T follicular helper cell (primary cell): ENCODE measurements at places on chromosomes 12 and 14.
A peak's percentile ranks its signal among the peaks of the same experiment; 100 is the strongest.

- DNase-seq: no peak
These were observed 83.2 kb downstream of the KNTC1 start for GRCh38 chr12:122610207-122610606.

DNA sequence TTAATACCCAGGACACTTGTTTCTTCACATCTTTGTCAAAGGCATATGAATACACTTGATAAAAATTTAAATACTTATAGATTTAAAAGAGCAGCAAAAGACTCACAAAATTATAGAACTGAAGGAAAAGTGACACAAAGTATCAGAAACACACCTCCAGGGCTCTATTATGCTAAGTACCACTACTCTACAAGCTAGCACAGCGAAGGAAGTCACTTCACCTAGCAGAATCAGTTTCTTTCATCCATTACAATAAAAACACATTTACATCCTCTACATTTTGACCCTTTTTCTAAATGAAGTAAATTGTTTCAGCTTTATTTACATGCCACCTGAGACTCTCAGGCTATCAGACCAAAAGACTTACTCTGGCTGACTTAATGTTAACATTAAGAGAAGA lies 26.6 kb upstream of the PTPRB start:
- no peak for DNase-seq

DNA sequence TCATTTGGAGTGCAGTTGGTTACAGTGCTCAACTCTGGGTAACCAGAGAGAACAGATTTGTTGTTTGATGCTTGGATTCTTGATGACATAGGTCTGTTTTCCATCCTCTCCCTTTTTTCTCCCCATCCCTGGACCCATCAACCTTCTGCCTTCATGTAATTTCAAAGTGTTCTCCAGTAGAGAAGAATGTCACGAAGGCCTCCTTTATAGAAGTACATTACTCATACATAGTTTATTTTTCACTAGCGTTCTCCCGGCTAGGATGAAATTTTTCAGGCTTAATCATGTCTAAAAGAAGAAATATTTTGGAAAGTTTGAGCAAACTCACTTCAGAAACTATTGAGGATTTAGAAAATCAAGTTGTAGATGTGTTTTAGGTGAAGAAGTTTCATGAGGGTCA lies 20.9 kb upstream of the APPL2 start:
- no peak for DNase-seq

GRCh38 chr14:50082308-50082742 lies 34.0 kb downstream of the VCPKMT start:
- DNase-seq: peak; percentile 65

DNA sequence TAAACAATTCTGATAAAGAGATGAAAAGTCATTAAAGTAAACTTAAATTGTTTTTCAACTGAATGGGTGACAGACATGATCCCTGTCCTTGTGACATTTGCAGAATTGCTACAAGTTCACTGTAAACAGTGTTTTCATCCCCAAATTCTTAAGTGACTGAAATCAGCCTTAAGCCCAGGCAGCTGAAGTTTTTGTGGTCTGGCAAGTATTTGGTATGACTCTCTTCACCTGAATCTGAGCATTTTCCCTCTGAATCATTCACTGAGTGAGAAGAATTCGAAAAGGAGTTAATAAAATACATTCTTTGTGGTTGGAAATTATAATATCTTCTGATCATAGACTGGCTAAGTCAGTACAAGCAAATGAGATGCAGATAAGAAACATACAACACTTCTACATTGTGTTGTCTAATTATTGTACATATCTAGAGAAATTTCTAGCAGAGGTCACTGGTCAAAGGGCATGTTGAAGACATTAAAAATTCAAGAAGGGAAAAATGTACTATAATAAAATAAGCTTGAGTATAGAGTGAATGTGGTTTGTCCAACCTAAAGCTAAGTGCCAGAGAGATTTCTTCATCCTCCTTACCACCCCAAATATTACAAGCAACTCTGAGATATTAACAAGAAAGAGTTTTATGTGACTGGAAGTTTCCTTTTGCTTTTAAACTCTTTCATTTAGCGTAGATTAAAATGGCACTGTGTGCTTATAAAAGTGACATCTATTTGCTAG lies 177.8 kb upstream of the DIO2 start:
- DNase-seq: no peak
